ENCODE measurements at places on chromosomes 2 and 18. TPM values are rescaled to one million over a fixed set of nuclear protein-coding genes. Genes with fewer than 3 reads are reported as not detected.

GRCh38 chr2:46160326-46160725 lies 136.9 kb upstream of the EPAS1 start:
- H3K36me3 ChIP-seq: no peaks in the 10 kb centered on the region
- H3K27ac ChIP-seq: no peak overlapping the region
- H3K4me3 ChIP-seq: no peak overlapping the region
- no peak for DNase-seq
- no peaks in the 10 kb centered on the region for H3K4me1 ChIP-seq

The ITPRIPL1 gene
- 4.9 TPM for total RNA-seq

DNA sequence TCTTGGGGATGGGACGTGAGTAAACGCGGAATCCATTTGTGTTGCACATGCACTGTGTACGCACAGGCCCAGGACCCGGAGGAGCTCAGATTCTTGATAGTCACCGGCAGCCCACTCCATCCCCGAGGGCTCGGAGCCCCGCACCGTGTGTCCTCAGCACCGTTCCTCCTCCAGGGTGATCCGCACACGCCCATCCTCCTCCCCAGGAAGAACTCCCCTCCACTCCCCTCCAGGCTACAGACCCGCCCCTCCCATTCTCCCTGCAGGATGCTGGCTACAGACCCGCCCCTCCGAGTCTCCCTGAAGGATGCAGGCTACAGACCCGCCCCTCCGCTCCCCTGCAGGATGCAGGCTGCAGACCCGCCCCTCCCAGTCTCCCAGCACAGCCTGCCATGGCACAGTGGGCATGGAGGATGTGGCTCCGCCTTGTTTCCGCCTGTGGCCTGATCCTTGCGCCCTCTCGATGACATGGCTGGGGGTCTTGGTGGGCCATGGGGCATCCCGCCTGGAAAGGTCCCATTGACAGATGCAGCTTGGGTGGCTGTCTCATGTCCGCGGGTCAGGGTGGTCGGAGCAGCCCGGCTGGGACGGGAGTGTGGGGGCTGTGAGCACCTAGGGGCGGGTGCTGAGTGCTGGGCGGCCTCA lies 14.1 kb downstream of the CTDP1 start:
- no peak overlapping the region for H3K27ac ChIP-seq
- H3K27me3 ChIP-seq: no peaks in the 10 kb centered on the region
- H3K36me3 ChIP-seq: no peaks in the 10 kb centered on the region
- peaks cover 5% of the 10 kb centered on the region for H3K4me1 ChIP-seq

The COLEC11 gene
- total RNA-seq: not detected

The MALL gene
- 1.4 TPM for total RNA-seq
